ENCODE measurements at places on chromosomes 4 and X. TPM values are rescaled to one million over a fixed set of nuclear protein-coding genes. Genes with fewer than 3 reads are reported as not detected.
A peak's percentile ranks its signal among the peaks of the same experiment; 100 is the strongest.

DNA sequence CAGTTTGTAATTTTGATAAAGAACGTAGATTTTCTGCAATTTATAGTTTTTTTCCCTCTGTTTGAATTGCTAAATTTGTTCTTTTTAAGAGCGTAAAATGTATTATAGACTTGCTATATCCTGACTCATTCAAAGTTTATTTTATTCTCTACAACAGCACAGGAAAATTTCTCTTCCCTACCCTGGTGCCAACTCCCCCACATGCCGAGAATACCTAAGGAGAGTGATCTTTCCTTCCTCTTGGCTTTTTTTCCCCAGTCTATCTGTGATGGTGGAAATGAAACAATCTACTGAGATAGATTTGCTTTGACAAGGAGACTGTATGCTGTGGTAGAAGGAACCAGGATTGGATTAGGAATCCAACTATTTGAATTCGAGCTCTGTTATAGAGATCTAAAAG, 271.6 kb downstream of the TLL1 start:
- DNase-seq: no peak
- no peaks in the 10 kb centered on the region for H3K27me3 ChIP-seq
- H3K27ac ChIP-seq: no peak overlapping the region
- no peaks in the 10 kb centered on the region for H3K36me3 ChIP-seq
- H3K4me1 ChIP-seq: no peaks in the 10 kb centered on the region
- no peak overlapping the region for H3K4me3 ChIP-seq

DNA sequence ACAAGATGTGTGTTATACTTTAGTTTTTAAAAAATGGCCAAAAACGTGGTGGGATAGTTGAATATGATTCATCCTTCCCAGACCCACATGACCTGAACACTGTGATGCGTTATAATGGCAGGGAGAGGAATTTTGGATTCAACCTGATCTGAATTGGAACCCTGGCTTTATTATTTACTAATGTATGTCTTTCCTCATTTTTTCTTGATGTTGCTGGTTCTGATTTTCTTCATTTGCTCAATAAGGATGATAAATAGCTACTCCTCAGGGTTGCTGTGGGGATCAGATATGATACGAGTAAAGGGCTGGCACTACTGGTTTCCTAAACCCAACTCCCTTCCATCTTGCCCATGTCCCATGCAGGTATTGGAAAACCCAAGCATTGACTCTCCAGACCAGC, 24.2 kb upstream of the ACSL1 start:
- no peak overlapping the region for H3K27ac ChIP-seq
- H3K4me3 ChIP-seq: no peak overlapping the region
- no peaks in the 10 kb centered on the region for H3K4me1 ChIP-seq
- H3K36me3 ChIP-seq: no peaks in the 10 kb centered on the region
- no peak for DNase-seq

DNA sequence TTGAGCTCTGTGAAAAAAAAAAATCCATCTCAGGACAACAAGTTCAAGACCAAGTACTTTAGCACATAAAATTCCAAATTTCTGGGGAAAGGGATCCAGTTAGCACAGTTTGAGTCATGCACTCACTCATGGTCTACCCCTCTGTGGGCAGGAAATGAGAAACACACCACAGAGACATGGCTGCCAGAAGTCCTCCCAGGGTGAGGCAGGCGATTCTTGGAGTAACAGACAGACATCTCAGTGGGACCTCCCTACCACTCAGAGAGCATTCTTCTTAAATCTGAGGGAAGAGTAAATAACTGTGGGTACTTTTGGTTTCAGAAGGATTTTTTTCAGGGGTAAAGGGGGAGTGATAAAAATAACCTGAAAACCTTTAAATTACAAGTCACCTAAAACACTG, 14.1 kb downstream of the CXCL1 start:
- DNase-seq: no peak
- H3K36me3 ChIP-seq: no peaks in the 10 kb centered on the region
- no peaks in the 10 kb centered on the region for H3K4me1 ChIP-seq

DNA sequence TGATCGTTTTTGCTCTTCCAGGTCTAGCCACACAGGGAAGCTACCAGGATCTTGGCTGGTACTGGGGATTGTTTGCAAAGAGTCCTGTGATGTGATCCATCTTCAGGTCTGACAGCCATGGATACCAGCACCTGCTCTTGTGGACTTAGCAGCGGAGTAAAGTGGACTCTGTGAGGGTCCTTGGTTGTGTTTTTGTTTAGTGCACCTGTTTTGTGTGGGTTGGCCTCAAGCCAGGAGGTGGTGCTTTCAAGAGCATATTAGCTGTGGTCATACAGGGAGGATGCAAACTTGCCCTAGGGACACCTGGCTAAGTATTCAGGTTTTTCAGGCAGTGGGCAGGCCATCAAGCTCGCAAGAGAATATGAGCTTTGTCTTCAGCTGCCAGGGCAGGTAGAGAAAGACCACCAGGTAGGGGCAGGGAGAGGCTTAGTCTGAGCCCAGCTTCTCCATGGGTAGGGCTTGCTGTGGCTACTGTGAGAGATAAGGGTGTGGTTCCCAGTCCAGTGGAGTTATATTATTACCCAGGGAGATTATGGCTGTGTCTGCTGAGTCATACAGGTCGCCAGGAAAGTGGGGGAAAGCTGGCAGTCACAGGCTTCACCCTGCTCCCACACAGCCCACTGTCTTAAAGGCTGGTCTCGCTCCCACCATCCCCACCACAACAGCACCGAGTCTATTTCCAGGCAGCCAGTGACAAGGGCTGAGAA, 293.7 kb downstream of the PCDH18 start:
- H3K4me1 ChIP-seq: no peaks in the 10 kb centered on the region
- H3K4me3 ChIP-seq: no peak overlapping the region
- DNase-seq: no peak
- no peak overlapping the region for H3K27ac ChIP-seq

GRCh38 chr4:11843927-11844326, 415.2 kb upstream of the HS3ST1 start:
- no peak for DNase-seq
- H3K4me3 ChIP-seq: no peak overlapping the region
- H3K36me3 ChIP-seq: no peaks in the 10 kb centered on the region
- no peaks in the 10 kb centered on the region for H3K27me3 ChIP-seq
- no peak overlapping the region for H3K27ac ChIP-seq

DNA sequence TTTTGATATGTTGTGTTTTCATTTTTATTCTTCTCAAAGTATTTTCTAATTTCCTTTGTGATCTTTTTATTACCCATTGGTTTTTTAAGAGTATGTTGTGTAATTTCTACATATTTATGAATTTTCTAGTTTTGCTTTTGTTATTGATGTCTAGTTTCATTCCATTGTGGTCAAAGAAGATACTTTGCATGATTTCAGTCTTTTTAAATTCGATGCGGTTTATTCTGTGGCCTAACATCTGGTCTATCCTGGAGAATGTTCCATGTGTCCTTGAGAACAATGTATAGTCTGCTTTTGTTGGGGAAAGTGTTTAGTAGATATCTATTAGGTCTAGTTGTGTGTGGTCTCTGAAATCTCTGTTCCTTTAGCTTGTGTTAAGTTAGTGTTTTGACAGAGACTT, 46.2 kb downstream of the PPEF1 start:
- no peaks in the 10 kb centered on the region for H3K36me3 ChIP-seq
- H3K4me1 ChIP-seq: peaks cover 3% of the 10 kb centered on the region
- no peak for DNase-seq
- H3K27ac ChIP-seq: no peak overlapping the region
- H3K27me3 ChIP-seq: no peaks in the 10 kb centered on the region

GRCh38 chr4:8191136-8191747, 7.8 kb upstream of the SH3TC1 start:
- no peaks in the 10 kb centered on the region for H3K36me3 ChIP-seq
- no peak overlapping the region for H3K4me3 ChIP-seq
- H3K27me3 ChIP-seq: no peaks in the 10 kb centered on the region
- peaks cover 2% of the 10 kb centered on the region for H3K4me1 ChIP-seq

DNA sequence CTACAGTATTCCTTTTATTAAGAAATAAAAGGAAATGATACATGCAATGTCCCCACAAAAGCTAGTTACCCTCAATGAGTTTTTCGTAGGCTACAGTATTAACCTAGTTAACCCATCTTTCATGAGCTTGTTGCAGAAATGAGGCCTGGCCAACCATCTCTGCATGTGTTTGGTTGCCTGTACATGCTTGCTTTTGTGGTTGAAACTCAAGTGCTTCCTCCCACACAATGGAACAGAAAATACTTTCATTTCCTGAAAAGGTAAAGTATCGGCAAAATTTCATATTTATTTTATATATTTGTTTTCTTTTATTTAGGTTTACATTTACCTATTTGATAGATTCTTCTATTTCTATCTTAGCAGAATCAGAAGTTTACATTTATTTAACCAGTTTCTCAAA, 214.6 kb upstream of the FAM241A start:
- H3K27me3 ChIP-seq: no peaks in the 10 kb centered on the region
- no peaks in the 10 kb centered on the region for H3K4me1 ChIP-seq
- H3K27ac ChIP-seq: no peak overlapping the region
- no peaks in the 10 kb centered on the region for H3K36me3 ChIP-seq
- no peak for DNase-seq
- H3K4me3 ChIP-seq: no peak overlapping the region

DNA sequence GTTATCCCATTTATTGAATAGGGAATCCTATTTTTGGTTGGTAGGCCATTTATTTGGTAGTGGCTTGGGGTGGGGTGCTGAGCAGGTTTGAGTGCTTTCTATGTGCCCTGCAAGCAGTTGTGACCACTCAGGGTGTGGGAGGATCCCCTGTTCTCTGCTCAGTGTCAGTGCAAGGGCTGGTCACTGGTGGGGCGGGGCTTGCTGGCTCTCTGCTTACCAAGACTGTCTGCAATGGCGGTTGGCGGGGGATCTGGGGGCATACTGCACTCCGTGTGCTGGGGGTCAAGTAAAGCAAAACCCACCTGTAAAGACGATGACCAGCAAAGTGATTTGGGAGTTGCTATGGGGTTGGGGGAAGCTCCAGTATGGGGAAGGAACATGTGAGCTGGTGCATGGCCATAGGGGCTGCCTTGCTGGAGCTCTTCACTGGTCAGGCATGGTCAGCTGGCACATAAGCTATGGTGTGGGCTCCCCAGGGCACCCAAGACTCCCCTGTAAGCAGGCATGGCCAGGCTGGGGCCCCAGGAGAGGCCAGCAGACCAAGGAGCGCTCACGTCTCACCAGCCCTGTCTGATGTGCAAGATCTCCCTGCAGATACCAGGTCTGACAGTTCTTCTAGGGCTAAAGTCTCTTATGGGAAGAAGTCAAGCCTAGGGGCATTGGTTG, 83.0 kb upstream of the GRXCR1 start:
- no peaks in the 10 kb centered on the region for H3K4me1 ChIP-seq
- H3K36me3 ChIP-seq: no peaks in the 10 kb centered on the region
- no peak overlapping the region for H3K27ac ChIP-seq

GRCh38 chr4:38693569-38693968, 29.6 kb downstream of the KLF3 start:
- H3K4me3 ChIP-seq: no peak overlapping the region
- DNase-seq: no peak
- no peak overlapping the region for H3K27ac ChIP-seq
- peaks cover 61% of the 10 kb centered on the region for H3K36me3 ChIP-seq
- H3K27me3 ChIP-seq: no peaks in the 10 kb centered on the region
- H3K4me1 ChIP-seq: no peaks in the 10 kb centered on the region

GRCh38 chrX:17750436-17750835, 13.1 kb downstream of the SCML1 start:
- no peaks in the 10 kb centered on the region for H3K36me3 ChIP-seq
- H3K4me3 ChIP-seq: no peak overlapping the region
- H3K27me3 ChIP-seq: no peaks in the 10 kb centered on the region
- no peak for DNase-seq
- no peaks in the 10 kb centered on the region for H3K4me1 ChIP-seq
- no peak overlapping the region for H3K27ac ChIP-seq

GRCh38 chr4:89939994-89940393, 45.3 kb downstream of the MMRN1 start:
- H3K4me3 ChIP-seq: no peak overlapping the region
- no peaks in the 10 kb centered on the region for H3K27me3 ChIP-seq
- no peaks in the 10 kb centered on the region for H3K36me3 ChIP-seq

GRCh38 chr4:66357316-66357715, 687.0 kb upstream of the EPHA5 start:
- no peak for DNase-seq
- H3K4me3 ChIP-seq: no peak overlapping the region
- H3K27me3 ChIP-seq: no peaks in the 10 kb centered on the region
- H3K27ac ChIP-seq: no peak overlapping the region
- H3K4me1 ChIP-seq: no peaks in the 10 kb centered on the region
- H3K36me3 ChIP-seq: no peaks in the 10 kb centered on the region

- DNase-seq: peak; percentile 53
- no peaks in the 10 kb centered on the region for H3K36me3 ChIP-seq
- no peak overlapping the region for H3K27ac ChIP-seq
- no peak overlapping the region for H3K4me3 ChIP-seq
Measured at GRCh38 chrX:154714925-154715324, 36.0 kb downstream of the GAB3 start.

DNA sequence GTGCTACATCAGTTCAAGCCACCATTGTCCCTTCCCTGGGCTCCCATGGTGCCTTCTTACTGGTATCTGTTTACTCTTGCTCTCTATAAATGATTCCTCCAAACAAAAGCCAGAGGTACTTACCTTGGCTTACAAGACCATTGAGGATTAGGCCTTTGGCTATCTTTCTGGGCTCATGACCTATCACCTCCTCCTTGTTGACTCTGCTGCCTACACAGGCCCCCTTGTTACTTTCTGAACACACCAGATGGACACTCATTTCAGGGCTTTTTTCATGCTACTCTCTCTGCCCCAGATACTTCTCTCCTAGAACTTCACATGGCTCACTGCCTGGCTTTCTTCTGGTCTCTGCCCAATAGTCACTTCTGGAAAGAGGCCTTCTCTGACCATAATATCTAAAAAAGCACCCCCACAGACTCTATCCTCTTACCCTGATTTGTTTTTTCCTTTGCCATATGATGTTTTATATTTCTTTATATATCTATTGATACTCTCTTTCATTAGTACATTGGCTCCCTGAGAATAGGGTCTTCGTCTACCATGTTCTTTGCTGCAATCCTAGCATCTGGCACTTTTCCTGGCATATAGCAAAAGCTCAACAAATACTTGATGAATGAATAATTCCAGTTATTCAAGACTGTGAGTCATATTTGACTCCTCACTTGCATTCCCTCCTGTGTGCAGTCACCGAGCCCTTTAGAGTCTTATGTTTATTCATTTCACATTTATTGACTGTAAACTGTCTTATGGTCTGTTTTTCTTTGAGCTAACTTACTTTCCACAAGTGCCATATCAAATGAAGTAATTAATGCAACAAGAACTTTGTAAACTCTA, 27.1 kb upstream of the TAPT1 start:
- H3K27ac ChIP-seq: no peak overlapping the region
- no peaks in the 10 kb centered on the region for H3K4me1 ChIP-seq
- DNase-seq: no peak
- 0 out of 2 replicates have a peak, but pooled peaks cover 3% of the 10 kb centered on the region for H3K36me3 ChIP-seq
- H3K27me3 ChIP-seq: no peaks in the 10 kb centered on the region

GRCh38 chr4:173270312-173271027, 63.7 kb downstream of the HMGB2 start:
- H3K36me3 ChIP-seq: no peaks in the 10 kb centered on the region
- H3K4me3 ChIP-seq: no peak overlapping the region
- DNase-seq: no peak
- no peak overlapping the region for H3K27ac ChIP-seq
- peaks cover 3% of the 10 kb centered on the region for H3K4me1 ChIP-seq

The YIPF6 gene
- total RNA-seq: 34.1 TPM

The ZNF275 gene
- total RNA-seq: 8.2 TPM

The MAP7D2 gene
- 1.0 TPM for total RNA-seq

The EDNRA gene
- 3.3 TPM for total RNA-seq

The TRIM75 gene
- not detected for total RNA-seq

The KLB gene
- not detected for total RNA-seq

The RHOXF2 gene
- not detected for total RNA-seq

The RTL9 gene
- 0.11 TPM for total RNA-seq
